Vagina (tissue), 2 donors: ENCODE measurements at places on chromosomes 7 and 10. TPM values are rescaled to one million over a fixed set of nuclear protein-coding genes. Genes with fewer than 3 reads are reported as not detected.

DNA sequence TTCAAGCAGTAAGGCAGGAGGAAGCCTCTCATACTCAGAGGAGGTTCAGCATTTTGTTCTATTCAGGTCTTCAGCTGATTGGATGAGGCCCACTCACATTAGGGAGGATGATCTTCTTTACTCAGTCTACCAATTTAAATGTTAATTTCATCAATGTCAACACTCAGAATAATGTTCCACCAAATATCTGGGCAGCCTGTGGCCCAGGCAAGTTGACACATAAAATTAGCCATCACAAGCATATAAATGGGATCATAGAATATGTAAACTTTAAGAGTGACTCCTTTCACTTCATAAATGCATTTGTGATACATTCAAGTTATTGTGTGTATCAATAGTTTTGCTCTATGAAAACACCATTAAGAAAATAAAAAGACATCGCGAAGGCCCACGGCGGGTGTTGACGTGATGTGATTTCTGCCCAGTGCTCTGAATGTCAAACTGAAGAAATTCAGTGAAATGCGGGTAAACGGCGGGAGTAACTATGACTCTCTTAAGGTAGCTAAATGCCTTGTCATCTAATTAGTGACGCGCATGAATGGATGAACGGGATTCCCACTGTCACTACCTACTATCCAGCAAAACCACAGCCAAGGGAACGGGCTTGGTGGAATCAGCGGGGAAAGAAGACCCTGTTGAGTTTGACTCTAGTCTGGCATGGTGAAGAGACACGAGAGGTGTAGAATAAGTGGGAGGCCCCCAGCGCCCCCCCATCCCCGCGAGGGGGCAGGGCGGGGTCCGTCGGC is 536.1 kb upstream of the AUTS2 start:
- DNase-seq, result no peak

Gene ADIRF
- total RNA-seq, result 374 TPM

Gene ZNF727
- 5.4 TPM for total RNA-seq

- no peak for DNase-seq
Measured at GRCh38 chr10:104014176-104014575, 47.2 kb downstream of the SLK start.

DNA sequence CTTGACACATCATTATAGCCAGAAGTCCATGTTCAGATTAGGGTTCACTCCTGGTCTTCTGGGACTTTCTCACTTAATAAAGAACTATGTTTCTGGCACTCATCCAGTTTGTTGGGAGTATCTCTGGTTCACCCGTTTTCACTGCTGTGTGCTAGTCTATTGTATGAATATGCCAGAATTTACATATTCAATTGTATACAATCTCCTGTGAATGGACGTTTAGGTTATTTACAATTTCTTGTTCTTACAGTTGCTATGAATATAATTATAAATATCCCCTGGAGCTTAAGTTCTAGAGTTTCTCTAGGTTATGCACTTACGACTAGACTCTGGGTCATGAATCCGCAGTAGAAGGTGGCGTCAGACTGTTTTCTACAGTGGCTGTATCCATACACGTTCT is 20.0 kb upstream of the RBM33 start:
- DNase-seq, result no peak

Gene CYP3A4
- total RNA-seq, result not detected

DNA sequence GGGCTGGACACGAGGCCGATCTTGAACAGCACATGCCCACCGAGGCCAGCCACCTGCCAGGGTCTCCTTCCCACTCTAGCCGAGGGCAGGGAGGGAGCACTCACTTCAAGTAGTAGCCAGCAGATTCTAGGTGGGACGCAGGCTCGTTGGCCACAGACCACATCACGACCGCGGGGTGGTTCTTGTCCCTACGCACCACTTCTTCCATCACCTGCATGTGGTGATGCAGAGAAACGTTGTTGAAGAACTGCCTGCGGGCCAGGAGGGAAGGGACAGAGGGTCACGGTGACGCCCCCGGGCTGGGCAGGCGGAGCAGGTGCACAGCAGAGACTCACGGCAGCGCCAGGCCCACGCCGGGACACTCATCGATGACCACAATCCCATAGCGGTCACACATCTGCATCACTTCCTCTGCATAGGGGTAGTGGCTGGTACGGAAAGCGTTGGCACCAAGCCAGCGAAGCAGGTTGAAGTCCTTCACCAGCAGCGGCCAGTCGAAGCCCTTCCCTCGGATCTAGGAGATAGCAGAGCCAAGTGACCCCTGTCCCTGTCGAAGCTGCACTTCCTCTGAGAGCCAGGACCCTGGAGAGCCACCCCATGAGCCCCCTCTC is 7.7 kb downstream of the GUSB start:
- no peak for DNase-seq

- DNase-seq, result no peak
Measured at GRCh38 chr7:30975256-30975899, 11.6 kb downstream of the GHRHR start.
